CD4-positive, alpha-beta T cell treated with Interleukin-17A for 4 hours (primary cell): ENCODE measurements at places on chromosomes 5 and 9.

DNA sequence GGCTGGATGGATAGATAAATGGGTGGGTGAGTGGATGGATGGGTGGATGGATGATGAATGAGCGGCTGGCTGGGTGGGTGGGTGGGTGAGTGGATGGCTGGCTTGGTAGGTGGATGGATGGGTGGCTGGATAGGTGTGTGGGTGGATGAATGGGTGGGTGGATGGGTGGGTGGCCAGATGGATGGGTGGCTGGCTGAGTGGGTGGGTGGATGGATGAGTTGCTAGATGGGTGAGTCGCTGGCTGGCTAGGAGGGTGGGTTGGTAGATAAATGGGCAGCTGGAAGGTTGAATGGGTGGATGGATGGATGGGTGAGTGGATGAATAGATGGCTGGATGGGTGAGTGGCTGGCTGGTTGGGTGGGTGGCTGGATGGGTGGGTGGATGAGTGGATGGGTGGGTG lies 27.9 kb upstream of the CEP72 start:
- no peak for DNase-seq

DNA sequence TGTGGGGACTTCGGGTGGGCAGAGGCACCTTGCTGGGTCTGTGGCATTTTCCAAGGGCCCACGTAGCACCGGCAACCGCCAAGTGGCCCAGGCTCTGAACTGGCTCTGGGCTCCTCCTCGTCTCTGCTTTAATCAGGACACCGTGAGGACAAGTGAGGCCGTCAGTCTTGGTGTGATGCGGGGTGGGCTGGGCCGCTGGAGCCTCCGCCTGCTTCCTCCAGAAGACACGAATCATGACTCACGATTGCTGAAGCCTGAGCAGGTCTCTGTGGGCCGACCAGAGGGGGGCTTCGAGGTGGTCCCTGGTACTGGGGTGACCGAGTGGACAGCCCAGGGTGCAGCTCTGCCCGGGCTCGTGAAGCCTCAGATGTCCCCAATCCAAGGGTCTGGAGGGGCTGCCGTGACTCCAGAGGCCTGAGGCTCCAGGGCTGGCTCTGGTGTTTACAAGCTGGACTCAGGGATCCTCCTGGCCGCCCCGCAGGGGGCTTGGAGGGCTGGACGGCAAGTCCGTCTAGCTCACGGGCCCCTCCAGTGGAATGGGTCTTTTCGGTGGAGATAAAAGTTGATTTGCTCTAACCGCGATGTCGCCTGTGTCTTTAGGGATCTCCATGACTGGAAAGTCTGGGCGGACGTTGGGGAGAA lies 5.8 kb downstream of the DPP7 start:
- DNase-seq: no peak

DNA sequence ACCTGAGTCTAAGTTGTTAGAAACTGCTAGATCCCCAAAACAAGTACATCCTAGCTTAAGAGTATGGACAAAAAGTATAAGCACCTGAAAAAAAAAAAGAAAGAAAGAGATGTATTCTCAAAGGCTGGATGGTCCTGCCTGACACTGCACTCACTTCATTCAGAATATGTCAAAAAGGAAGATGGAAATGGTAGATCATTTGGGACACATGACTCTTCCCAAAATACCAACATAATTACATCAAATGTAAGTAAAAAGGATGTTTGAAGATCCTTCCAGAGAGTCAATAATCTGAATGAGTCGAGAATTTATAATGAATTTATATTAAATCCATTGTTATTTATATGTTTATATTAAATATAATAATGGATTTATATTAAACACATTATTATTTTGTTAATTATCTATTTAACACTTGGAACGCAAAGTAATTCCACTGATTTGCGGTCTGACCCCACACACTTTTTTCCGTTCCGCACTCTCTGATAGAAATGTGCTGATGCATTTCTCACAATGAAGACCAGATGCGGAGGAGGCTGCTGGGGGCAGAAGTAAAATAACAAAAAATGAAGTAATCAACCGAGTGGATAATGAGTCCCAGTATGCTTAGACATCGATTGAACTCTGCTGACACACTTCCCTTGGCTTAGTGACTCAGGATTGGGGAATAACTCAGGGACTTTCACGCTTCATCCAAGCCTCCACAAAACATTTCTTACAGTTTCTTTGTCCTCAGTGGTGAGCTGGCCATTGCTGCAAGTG lies 201.2 kb downstream of the ADAMTS12 start:
- no peak for DNase-seq

GRCh38 chr5:174427304-174427703 lies 297.1 kb upstream of the MSX2 start:
- no peak for DNase-seq

DNA sequence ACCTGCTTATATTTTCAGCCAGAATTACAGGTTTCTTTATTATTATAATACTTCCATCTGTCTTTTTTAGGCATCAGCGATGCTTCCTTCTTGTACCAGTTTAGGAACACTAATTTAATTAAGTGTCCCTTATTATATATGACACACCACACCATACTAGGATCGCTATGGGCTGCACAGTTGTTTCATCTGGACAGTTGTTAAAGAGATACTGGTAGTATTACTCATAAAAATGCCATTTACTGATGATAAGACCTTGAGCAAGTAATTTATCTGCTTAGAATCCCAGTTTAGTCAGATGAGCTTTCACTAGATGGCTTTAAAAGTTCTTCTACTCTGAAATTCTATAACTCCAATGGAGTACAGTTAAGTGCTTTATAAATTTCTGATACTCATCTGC lies 17.1 kb downstream of the ARSK start:
- DNase-seq: no peak

DNA sequence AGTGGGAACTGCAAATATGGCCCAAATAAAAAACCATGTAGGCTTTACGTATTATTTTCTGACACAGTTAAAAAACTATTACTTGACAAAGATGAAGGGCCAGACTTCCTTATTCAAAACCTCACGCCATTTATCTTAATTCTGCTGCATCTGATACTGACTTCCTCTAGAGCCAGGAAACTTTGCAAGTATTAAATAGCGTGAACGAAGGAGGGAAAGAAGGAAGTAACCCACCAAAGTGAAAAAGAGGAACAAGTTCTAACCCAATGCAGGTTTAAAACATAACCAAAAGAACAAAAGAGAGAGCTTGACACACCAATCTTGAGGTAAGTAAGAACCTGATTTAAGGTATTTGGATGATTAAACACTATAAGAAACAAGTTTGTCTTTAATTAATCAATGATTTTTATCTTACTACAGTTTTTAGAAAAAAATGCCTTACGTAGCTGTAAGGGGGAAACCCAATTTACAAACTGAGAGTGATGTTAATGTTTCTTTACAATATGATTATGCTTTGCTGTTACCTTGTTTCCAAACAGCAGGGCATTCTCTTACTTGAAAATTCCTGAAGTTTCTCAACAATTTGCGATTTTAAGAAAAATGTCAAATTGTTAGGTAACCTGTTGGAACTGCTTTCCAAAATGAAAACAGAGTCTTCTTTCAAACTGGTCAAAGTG lies at the start of gene GAPT:
Gene GAPT, plus strand, starts transcription at position 220 of the 677 bp plus-strand sequence. CDS start 3,102 bp downstream, outside the sequence.
- DNase-seq: no peak

DNA sequence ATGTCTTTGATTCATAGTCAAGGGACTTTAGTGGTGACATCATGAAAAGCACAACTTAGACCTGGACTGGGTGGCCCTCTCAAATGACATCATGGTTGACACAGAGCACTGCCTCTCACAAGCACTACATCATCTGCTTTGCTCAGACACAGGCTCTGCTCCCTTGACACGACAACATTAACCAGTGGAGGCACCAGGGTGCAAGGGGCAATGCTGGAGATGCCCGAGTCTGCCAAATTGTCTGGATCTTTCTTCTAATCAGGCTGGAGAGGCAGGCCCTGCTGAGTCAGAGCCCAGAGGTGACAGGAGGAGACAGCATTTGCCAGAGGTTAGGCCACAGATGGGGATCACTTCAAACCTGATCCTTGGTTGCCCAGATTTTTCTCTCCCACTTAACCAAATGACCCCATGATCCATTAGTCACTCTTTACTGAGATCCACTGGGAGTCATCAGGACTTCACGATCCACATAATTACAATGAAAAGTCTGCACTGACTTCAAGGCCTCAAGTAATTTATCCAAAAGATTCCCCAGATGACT lies 174.4 kb downstream of the SLIT3 start:
- DNase-seq: no peak

GRCh38 chr9:113601656-113602055 lies 138.1 kb downstream of the RGS3 start:
- DNase-seq: no peak

GRCh38 chr5:127909066-127909465 lies 174.5 kb upstream of the SLC12A2 start:
- DNase-seq: no peak

DNA sequence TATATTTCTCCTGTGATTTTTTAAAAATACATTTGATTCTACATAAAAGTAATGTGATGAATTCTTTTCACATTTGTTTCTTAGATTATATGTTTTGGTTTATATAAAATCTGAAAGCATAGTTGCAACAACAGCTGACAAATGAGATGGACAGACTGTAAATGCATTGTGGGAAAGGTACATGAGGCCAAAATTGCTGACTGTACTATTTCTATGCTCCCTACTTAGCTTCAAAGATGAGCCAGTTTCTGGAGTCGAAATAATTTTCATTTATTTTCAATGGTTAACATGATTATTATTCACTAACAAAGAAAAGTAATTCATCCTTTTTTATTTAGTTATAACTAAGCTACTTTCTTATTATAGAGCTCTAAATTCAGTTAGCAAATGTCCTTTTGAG lies 441.3 kb upstream of the CCNG1 start:
- no peak for DNase-seq

DNA sequence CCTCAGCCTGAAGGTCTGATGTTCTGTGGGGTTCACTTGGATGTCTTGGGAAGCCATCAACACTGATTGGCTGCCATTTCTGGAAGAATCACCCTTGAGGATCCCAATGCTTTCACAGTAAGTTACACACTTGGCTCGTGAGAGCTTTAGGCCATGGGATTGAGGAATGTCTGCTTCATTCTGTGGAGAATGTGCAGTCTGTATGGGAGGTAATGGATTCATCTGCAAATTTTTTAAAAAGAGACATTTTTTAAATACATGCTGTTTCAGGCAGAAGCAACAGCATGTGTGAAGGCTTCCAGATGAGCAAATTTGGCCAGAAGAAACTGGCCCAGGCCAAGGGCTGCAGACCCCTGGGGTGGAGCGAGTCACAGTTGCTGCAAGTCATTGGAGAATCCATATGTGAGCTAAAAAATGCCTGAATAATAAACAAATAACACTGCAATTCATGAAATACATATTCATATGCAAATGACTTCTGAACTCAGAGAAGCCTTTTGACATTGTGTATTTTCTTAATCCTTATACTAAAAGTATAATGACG lies 146.3 kb upstream of the RASEF start:
- no peak for DNase-seq

DNA sequence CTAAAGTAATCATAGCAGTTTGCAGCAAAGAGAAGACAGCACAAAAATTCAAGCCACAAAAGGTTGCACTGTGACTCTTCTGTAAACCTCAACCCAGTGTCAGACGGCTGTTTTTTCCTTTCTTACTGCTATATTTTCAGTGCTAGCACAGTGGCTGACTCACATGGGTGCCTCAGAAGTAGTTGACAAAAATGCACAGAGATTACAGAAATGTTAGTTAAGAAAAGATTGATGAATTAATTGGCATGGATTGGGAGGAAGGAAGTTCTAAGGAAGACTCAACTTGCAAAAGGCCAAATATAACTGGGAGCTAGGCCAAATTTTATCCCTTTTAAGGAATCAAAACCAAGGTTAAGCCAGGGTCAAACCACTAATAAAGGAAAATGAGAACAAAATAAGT lies 43.7 kb upstream of the ITGA1 start:
- DNase-seq: peak; percentile 63

- DNase-seq: no peak
These were observed 16.9 kb downstream of the CRB2 start for GRCh38 chr9:123372766-123373446.

DNA sequence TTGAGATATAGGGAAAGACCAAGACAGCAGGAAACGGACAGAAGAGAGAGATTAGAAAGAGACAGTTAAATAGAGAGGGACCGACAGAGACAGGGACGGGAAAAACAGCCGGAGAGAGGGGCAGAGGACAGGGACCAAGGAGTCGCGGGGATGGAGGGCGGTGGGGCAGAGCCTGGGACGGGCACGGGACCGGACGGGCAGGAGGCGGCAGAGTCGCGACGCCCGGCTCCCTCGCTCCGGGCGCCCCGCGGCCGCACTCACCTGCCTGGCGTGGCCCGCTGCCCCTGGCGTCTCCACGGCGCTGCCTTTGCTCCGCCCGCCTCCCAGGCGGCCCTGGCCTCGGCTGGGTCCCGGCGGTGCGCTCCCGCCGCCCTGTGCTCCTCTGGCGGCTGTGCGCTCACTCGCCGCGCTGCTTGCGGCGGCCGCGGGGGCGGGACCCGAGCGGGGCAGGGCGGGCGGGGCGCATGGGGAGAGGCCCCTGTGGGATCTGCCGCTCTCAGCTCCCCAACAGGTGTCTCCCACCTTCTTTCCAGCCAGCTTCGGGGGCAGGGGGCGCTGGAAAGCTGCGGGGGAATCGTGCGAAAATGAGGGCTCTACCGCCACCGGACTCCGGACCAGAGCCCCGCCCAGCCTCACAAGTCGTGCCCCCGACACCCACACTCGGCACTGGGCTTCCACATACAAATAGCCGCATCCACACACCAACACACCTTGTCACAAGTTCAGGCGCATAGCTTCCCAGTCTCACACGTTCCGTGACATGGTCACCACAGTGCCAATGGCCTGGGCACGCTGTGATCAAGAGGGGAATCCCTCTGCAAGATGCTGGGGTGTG lies at the start of gene ARID3C:
Gene ARID3C, minus strand, starts transcription at position 411 of the 835 bp plus-strand sequence. CDS start 1,052 bp downstream, outside the sequence.
- DNase-seq: peak; percentile 61

- DNase-seq: no peak
These were observed 90.2 kb downstream of the APBA1 start for GRCh38 chr9:69582018-69582417.

- no peak for DNase-seq
These were observed 230.7 kb upstream of the SGCD start for GRCh38 chr5:156096259-156096658.

DNA sequence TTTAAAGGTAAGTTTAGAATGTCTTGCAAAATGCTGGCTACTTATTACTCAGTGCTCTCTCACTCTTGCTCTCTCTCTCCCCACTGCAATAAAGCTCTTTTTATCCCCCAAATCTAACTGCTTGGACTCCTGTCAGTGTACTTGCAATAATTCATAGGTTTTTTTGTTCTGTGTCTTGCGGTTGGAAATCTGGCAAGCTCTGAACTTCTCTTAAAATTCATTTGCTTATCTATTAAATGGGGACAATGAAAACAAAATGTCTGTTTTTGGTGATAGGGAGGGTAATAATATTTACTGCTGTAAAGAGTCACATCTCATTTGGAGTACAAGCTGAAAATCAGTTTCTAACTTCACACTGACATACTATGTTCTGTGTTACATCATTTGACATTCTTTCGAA lies 18.7 kb upstream of the OR13D1 start:
- DNase-seq: no peak

GRCh38 chr5:88734191-88734640 lies 148.8 kb downstream of the MEF2C start:
- DNase-seq: no peak

- DNase-seq: no peak
These were observed 731 bp downstream of the PRR16 start for GRCh38 chr5:120464627-120465435.
